ENCODE measurements at places on chromosomes 12 and 14.

DNA sequence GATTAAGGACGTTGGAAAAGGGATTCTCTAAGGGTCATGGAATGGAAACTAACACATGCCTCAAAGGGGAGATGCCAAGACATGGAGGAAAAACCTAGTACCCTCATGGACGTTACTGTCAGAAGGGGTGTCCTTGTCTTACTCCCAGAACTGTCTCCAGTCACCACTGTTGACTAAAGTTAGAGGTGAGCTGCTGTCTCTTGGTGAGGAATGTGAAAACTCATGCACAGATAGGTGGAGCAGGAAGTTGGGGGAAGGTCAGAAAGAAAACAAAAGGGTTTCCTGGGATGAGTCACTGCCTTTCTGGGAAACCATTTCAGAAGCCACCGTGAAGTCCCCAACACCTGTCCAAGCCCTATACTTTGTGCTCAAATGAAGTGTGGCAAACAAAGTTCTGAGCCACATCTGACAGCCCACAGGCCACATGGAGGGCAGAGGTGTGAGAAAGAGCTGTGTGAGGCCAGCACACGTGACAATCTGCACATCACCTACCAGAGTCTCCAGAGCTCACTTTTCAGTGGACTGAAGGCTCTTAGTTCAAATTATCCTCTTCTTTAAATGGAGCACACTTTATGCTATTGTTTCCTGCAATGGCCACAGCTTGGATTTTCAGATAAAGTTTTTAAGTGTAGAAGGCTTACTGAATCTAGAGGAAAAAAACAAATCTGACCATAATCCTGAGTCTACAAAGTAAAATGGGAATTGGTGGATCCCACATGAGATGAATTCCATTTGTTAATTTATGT, 92.9 kb upstream of the EGLN3 start:
- H3K4me1 ChIP-seq: 0 out of 2 replicates have a peak, but pooled peaks cover 1% of the 10 kb centered on the region
- H3K27ac ChIP-seq: no peak overlapping the region
- no peaks in the 10 kb centered on the region for H3K36me3 ChIP-seq

- no peak for DNase-seq
- no peaks in the 10 kb centered on the region for H3K36me3 ChIP-seq
- no peaks in the 10 kb centered on the region for H3K4me1 ChIP-seq
- no peak overlapping the region for H3K27ac ChIP-seq
- no peaks in the 10 kb centered on the region for H3K27me3 ChIP-seq
- no peak overlapping the region for H3K4me3 ChIP-seq
Observed at GRCh38 chr12:118747771-118748170, 233.6 kb upstream of the SRRM4 start.

GRCh38 chr12:63036216-63036973, 101.4 kb upstream of the PPM1H start:
- no peaks in the 10 kb centered on the region for H3K27me3 ChIP-seq
- no peaks in the 10 kb centered on the region for H3K4me1 ChIP-seq
- no peaks in the 10 kb centered on the region for H3K36me3 ChIP-seq
- H3K4me3 ChIP-seq: no peak overlapping the region

- no peak overlapping the region for H3K27ac ChIP-seq
- no peak overlapping the region for H3K4me3 ChIP-seq
- H3K27me3 ChIP-seq: no peaks in the 10 kb centered on the region
- peak; percentile 47 for DNase-seq
- H3K36me3 ChIP-seq: no peaks in the 10 kb centered on the region
- H3K4me1 ChIP-seq: no peaks in the 10 kb centered on the region
Observed at GRCh38 chr12:108890208-108890607, 10.3 kb downstream of the DAO start.

DNA sequence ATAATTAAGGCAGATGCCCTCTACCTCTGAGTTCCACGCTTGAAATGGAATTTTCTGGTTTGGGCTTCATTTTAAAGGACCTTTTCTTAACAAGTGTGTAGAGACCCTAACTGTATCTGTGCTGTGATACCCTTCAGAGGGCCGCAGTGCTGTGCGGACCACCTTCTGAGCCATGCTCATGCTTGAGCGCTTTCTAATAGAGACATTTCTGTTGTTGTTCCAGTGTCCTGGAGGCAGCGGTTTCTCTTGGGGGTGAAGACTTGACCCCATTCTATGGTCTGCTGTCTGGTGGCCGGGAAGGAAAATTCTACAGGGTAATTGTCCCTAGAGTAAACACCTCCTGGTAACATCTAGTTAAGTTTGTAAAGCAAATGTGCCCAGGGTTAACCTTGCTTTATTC, 46.7 kb upstream of the BCL7A start:
- DNase-seq: no peak
- H3K4me1 ChIP-seq: no peaks in the 10 kb centered on the region
- no peaks in the 10 kb centered on the region for H3K36me3 ChIP-seq
- no peak overlapping the region for H3K27ac ChIP-seq
- no peak overlapping the region for H3K4me3 ChIP-seq

- H3K4me3 ChIP-seq: no peak overlapping the region
- no peak for DNase-seq
- no peaks in the 10 kb centered on the region for H3K27me3 ChIP-seq
- no peaks in the 10 kb centered on the region for H3K4me1 ChIP-seq
- H3K27ac ChIP-seq: no peak overlapping the region
- peaks cover 24% of the 10 kb centered on the region for H3K36me3 ChIP-seq
Observed at GRCh38 chr12:120562906-120563305, 18.3 kb downstream of the POP5 start.

DNA sequence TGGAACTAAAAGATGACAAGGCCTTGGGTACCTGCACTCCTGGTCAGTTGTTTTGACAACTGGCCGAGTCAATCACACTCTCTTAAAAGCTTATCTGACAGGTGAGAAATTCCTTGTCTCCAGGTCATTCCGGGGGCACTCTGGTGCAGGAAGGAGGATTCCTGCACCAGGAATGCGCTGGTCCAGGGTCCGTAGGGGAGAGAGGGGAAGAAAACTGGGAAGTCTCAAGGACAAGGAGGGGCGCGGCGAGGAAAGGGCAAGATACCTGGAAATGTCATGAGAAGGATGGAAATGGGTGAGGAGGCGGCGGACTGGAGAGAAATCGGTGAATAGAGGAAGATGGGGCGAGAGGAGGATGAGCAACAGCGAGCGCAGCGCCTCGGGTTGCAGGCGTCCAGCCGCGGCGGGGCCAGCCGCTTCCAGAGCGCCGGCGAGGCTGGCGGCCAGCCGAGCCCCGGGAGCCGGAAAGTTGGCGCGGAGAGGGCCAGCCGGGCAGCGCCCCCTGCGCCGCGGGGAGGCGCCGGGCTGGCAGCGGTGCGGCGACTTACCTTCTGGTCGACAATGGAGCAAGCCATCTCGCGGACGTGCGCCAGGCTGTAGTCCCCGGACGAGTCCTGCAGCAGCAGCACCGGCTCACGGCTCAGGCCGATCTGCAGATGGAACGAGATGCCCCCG, 809 bp downstream of the PRKD1 start:
- DNase-seq: no peak
- no peaks in the 10 kb centered on the region for H3K36me3 ChIP-seq
- peaks cover 8% of the 10 kb centered on the region for H3K4me1 ChIP-seq
- H3K27me3 ChIP-seq: peaks cover 8% of the 10 kb centered on the region
- H3K27ac ChIP-seq: no peak overlapping the region
- peak overlapping the region; percentile 54 for H3K4me3 ChIP-seq

DNA sequence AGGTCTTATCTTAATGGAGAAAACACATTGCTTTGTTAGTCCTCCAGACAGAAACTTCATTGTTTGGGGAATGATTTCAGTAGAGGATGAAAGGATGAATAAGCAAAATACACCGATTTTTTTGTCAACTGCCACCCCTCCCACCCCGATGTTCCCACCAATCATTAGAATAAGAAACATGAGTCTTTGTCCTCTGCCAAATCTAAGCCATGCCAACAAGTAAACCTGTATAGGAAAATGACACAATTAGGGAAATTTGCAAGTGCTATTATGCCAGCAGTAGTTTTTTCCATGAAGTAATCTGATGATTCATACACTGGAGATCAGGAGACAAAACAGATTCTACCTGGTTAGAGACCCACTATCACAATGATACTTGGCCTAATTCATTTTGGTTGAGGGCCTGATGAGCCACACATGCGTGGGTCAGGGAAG, 35.9 kb downstream of the FLRT2 start:
- H3K36me3 ChIP-seq: no peaks in the 10 kb centered on the region
- no peak for DNase-seq
- peaks cover 4% of the 10 kb centered on the region for H3K4me1 ChIP-seq
- no peak overlapping the region for H3K27ac ChIP-seq
- H3K4me3 ChIP-seq: no peak overlapping the region

- no peaks in the 10 kb centered on the region for H3K36me3 ChIP-seq
- no peak overlapping the region for H3K27ac ChIP-seq
- no peaks in the 10 kb centered on the region for H3K27me3 ChIP-seq
- no peak overlapping the region for H3K4me3 ChIP-seq
- no peaks in the 10 kb centered on the region for H3K4me1 ChIP-seq
Observed at GRCh38 chr14:36281309-36281708, 39.1 kb downstream of the MBIP start.

- H3K27ac ChIP-seq: no peak overlapping the region
- no peaks in the 10 kb centered on the region for H3K4me1 ChIP-seq
- no peaks in the 10 kb centered on the region for H3K27me3 ChIP-seq
- no peak for DNase-seq
- no peak overlapping the region for H3K4me3 ChIP-seq
Observed at GRCh38 chr14:34489324-34489723, 27.3 kb upstream of the SPTSSA start.

DNA sequence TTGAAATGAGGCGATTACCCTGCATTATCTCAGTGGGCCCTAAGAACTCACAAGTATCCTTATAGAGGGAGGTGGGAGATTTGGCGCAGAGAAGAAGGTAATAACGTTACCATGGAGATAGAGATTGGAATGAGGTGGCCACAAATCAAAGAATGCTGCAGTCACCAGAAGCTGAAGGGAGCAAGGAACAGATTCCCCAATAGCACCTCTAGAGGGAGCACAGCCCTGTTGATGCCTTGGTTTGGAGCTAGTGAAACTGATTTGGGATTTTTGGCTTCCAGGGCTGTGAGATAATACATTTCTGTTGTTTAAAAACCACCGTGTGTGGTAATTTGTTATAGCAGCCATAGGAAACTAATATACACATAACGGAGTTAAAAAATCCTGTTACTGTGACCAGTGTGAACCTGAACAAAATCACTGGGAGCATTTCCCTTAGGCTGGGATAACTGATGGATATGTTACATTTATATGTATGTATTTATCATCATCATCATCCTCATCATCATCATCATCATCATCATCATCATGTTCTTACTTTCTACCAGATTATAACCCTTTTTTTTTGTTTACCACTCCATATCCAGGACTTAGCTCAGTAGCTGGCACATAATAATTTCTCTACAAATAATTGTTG, 100.3 kb downstream of the LIN7A start:
- DNase-seq: peak; percentile 68
- H3K4me1 ChIP-seq: no peaks in the 10 kb centered on the region
- H3K4me3 ChIP-seq: no peak overlapping the region
- H3K27me3 ChIP-seq: no peaks in the 10 kb centered on the region

DNA sequence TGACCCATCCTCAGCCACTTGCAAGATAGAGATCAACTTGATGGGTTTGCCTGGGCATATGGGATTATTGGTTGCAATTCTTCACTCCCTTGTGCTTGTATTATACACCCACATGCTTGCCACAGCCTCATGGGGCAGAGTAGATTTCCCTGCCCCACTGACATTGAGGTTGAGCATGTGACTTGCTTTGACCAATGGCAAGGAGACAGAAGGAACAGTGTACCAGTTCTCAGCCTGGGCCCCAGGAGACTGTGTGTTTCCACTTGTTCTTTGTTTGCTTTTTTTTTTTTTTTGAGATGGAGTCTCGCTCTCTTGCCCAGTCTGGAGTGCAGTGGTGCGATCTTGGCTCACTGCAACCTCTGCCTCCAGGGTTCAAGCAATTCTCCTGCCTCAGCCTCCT, 31.8 kb downstream of the CALM1 start:
- H3K4me1 ChIP-seq: peaks cover 4% of the 10 kb centered on the region
- no peaks in the 10 kb centered on the region for H3K27me3 ChIP-seq
- H3K27ac ChIP-seq: no peak overlapping the region
- DNase-seq: no peak
- H3K4me3 ChIP-seq: no peak overlapping the region

DNA sequence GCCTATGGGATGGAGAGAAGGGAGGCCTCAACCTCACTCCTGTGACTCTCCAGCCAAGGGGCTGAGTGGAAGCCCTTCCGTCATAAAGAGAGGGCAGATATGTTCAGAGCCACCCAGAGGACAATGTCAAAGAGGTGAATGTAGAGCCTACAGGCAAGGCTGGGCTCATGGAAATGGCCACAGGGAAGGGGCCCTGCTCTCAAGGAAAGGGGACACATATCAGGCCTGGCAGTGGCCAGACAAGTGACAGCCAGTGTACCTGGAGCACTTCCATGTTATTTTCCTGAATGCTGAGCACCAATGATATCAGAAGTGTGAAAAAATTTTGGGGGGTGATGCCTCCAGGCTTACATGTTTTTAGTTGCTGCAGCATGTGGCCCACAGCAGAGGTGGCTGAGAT, 36.6 kb upstream of the DDX11 start:
- no peak for DNase-seq
- H3K4me1 ChIP-seq: no peaks in the 10 kb centered on the region
- no peak overlapping the region for H3K4me3 ChIP-seq

DNA sequence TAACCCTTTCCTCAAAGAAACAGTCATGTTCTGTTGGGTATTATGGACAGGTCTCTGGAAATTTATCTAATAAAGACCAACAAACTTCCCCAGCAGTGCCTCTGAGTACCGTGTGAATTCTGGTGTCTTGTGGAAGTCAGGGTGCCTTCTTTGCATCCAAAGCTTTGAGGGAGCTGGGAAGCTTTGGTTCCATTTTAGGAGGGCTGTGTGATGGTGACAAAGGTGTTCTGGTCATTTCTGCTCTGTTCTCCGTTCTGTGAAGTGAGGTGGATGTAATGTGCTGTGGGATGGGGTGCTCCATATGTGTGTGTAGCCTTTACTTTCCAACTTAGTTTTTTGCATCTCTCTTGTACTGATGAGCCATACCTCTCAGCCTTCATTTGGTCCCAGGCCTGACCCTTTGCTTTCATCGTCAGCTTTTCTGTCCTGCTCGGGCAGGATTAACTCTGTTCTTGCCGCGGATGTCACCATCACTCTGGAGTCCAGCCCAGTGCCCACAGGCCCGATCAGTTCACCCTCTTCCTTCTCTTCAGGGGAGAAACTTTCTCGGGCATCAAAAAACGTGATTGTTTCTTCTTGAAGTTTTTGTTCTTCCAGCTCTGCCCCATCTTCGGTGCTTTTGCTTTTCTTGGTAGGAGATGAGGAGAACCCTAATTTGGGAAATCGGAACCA, 13.2 kb downstream of the PLD4 start:
- H3K27ac ChIP-seq: no peak overlapping the region
- no peaks in the 10 kb centered on the region for H3K36me3 ChIP-seq
- peaks cover 14% of the 10 kb centered on the region for H3K27me3 ChIP-seq
- no peaks in the 10 kb centered on the region for H3K4me1 ChIP-seq
- H3K4me3 ChIP-seq: no peak overlapping the region
- DNase-seq: no peak

GRCh38 chr14:50070840-50071548, 45.4 kb downstream of the VCPKMT start:
- DNase-seq: no peak
- no peaks in the 10 kb centered on the region for H3K36me3 ChIP-seq
- no peak overlapping the region for H3K27ac ChIP-seq
- H3K4me3 ChIP-seq: no peak overlapping the region
- H3K4me1 ChIP-seq: no peaks in the 10 kb centered on the region
- H3K27me3 ChIP-seq: no peaks in the 10 kb centered on the region
